ENCODE measurements at places on chromosomes 6 and 20. TPM values are rescaled to one million over a fixed set of nuclear protein-coding genes. Genes with fewer than 3 reads are reported as not detected.

Gene RCAN2
- 0.06 TPM for polyA plus RNA-seq

Gene OR2H2
- not detected for polyA plus RNA-seq

Gene ZC3H12D
- polyA plus RNA-seq = 1.2 TPM

Gene BMP7
- polyA plus RNA-seq = not detected

Gene COL9A1
- not detected for polyA plus RNA-seq

Gene NAA20
- 178 TPM for polyA plus RNA-seq
